Stomach (tissue), 19 donors: ENCODE measurements at places on chromosomes 12 and 14. TPM values are rescaled to one million over a fixed set of nuclear protein-coding genes. Genes with fewer than 3 reads are reported as not detected.

- DNase-seq, result peak; percentile 84
- H3K27ac ChIP-seq, result no peak overlapping the region
- H3K36me3 ChIP-seq, result no peaks in the 10 kb centered on the region
- no peak overlapping the region for H3K4me3 ChIP-seq
- H3K4me1 ChIP-seq, result no peaks in the 10 kb centered on the region
Observed at GRCh38 chr12:90058704-90059103, 350.1 kb upstream of the ATP2B1 start.

Gene BTG1
- 33.3 TPM for total RNA-seq

Gene ANO2
- 16.9 TPM for total RNA-seq

DNA sequence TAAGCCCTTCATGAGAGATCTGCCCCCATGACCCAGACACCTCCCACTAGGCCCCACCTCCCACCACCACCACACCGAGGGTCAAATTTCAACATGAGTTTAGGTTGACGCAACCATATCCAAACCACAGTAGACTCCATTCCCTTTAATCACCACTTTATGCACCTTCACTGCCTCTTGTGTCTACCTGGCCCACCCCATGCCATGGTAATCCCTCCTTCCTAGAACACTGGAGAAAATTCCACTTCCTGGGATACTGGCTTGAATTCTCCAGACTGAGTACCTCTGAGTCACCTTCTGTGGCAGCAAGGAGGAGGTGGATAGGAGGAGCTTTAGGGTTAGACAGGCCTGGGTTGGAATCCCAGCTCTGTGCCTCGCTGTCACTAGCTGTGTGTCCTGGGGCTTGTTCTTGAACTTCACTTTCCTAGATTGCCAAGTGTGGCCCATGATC, 26.1 kb upstream of the CIPC start:
- H3K4me3 ChIP-seq, result no peak overlapping the region
- H3K27me3 ChIP-seq, result no peaks in the 10 kb centered on the region
- H3K36me3 ChIP-seq, result no peaks in the 10 kb centered on the region
- DNase-seq, result no peak

- H3K36me3 ChIP-seq, result no peaks in the 10 kb centered on the region
- no peak overlapping the region for H3K4me3 ChIP-seq
- no peak overlapping the region for H3K27ac ChIP-seq
- DNase-seq, result no peak
- no peaks in the 10 kb centered on the region for H3K4me1 ChIP-seq
Observed at GRCh38 chr12:77724367-77724957, 106.2 kb upstream of the NAV3 start.

Gene CCDC184
- not detected for total RNA-seq

Gene SERPINA1
- total RNA-seq, result 315 TPM

Gene SIRT4
- 5.4 TPM for total RNA-seq

DNA sequence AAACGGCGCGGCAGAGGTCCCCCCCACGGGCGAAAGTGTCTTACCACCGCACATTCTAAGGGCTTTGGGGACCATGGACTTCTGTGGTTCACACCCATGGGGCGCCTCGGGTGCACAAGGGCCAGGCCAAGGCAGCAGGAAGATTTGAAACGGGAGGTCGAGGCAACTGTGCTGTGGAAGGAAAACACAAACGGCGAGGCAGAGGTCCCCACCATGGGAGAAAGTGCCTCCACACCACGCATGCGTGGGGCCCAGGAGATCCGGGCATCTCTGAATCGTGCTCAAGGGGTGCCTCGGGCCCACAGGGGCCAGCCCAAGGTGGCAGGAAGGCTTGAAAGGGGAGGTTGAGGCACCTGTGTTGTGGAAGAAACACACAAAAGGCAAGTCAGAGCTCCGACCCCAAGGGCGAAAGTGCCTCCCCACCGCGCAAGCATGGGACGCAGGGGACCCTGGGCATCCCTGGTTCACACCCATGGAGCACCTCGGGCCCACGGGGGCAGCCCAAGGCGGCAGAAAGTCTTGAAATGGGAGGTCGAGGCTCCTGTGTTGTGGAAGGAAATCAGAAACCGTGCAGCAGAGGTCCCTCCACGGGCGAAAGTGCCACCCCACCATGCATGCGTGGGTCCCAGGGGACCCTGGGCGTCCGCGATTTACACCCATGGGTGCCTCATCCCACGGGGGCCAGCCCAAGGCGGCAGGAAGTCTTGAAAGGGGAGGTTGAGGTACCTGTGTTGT, 371.0 kb downstream of the ALG10 start:
- H3K4me3 ChIP-seq, result no peak overlapping the region
- H3K27ac ChIP-seq, result no peak overlapping the region
- H3K27me3 ChIP-seq, result peaks cover 28% of the 10 kb centered on the region
- DNase-seq, result peak; percentile 14
- no peaks in the 10 kb centered on the region for H3K4me1 ChIP-seq

Gene FOXG1
- not detected for total RNA-seq

DNA sequence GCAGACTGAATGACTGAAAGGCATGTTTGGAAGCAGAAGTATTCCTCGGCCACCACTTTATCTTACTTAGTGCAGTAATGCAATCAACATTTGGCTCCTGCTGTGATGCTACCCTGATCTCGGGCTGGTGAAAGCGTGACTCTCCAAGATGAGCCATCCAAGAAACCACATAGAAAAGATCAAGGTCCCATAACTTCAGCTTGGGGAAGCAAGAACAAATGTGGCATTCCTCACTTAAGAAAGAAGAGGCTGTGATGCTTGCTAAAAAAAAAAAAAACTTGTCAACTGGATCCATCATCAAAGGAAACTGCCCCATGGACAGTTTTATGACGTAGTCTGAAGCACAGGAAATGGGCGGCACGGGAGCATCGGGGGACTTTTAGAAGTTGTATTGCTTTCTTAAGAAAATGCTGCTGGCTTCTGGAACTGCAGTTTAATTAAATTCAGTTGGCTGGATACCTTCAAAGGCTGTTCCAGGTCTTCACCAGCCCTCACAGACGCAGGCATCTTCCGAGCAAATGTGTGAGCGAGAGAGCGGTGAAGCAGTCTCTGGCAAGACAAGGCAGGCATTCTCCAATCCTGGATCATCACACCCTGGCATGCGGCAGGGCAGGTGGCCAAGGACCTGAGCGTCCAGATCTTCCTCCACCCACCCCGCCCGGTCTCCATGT, 38.2 kb upstream of the MAP1LC3B2 start:
- H3K27ac ChIP-seq, result no peak overlapping the region
- no peaks in the 10 kb centered on the region for H3K36me3 ChIP-seq

DNA sequence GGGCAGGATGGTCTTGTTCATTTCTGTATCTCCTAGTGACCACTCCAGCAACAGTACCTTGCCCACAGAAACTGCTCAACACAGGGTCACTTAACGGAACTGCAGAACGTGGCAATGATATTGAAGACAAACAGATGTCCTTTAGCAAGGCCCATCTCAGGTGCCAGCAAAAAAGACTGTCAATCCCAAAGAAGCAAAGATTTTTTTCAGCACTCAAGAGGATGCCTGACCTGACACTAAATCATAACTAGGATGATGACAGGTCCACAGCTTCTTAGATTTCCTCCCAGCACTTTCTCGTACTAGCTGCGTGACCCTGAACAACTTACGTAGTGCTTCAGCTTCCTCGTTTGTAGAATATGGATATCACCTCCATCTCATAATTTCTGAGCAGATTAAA, 39.4 kb downstream of the ATP2B1 start:
- no peak overlapping the region for H3K4me3 ChIP-seq
- no peak for DNase-seq
- no peaks in the 10 kb centered on the region for H3K36me3 ChIP-seq
- H3K4me1 ChIP-seq, result peaks cover 11% of the 10 kb centered on the region
- H3K27me3 ChIP-seq, result no peaks in the 10 kb centered on the region

DNA sequence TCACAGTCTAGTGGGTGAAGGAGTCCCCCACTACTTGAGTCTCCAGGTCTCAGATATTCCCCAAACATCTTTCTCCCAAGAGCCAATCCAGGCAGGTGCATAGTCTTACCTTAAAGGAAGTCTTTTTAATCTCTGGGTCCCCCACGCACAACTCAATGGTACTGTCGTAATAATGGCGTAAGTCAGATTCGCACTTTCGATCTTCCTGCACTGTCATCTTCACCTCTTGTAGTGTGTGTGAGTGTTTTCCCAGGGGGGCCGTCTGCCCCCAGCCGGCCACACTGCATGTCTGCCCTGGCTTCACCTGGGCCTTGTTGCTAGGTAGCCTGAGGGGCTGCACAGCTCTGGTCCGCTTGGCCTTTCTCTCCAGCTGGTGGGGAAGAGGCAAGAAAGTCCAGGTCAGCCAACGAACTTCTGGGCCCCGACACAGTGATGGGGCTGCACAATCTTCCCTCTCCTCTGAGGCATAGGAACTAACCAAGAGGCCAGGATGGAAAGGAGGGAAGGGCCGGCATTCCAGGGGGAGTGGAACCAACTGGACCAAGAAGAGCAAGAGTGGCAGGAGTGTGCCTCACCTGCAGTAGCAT, 2.1 kb downstream of the GZMB start:
- no peak for DNase-seq
- no peak overlapping the region for H3K27ac ChIP-seq
- H3K36me3 ChIP-seq, result no peaks in the 10 kb centered on the region
- peaks cover 15% of the 10 kb centered on the region for H3K4me1 ChIP-seq
- peak overlapping the region; percentile 17 for H3K4me3 ChIP-seq
- no peaks in the 10 kb centered on the region for H3K27me3 ChIP-seq

Gene ACAD10
- total RNA-seq, result 32.1 TPM

GRCh38 chr12:122870867-122871664, 24.9 kb downstream of the VPS37B start:
- H3K4me3 ChIP-seq, result peak overlapping the region; percentile 18
- H3K4me1 ChIP-seq, result peaks cover 93% of the 10 kb centered on the region
- no peaks in the 10 kb centered on the region for H3K27me3 ChIP-seq
- H3K36me3 ChIP-seq, result peaks cover 40% of the 10 kb centered on the region
- peak overlapping the region; percentile 87 for H3K27ac ChIP-seq
- DNase-seq, result peak; percentile 73

DNA sequence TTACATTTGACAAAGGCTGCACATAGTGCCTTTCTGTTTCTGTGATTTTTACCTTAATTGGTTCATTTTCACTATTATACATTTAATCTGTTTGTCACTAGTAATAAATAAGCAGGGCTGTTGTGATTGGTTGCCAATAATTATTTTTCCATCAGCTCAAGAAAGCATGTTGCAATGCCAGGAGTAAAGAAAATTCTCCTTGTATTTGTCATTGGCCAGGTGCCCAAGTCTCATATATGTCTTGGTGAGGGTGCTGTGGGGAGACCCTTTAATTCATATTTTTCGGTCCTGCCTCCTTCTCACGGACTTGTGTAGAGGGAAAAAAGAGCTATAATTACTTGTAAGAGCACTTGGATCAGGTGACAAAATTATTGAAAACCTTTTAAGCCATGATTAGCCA, 108.0 kb downstream of the KITLG start:
- no peak for DNase-seq
- no peak overlapping the region for H3K4me3 ChIP-seq
- H3K4me1 ChIP-seq, result peaks cover 24% of the 10 kb centered on the region
- H3K27ac ChIP-seq, result no peak overlapping the region

- H3K36me3 ChIP-seq, result no peaks in the 10 kb centered on the region
- no peak for DNase-seq
- no peak overlapping the region for H3K4me3 ChIP-seq
- H3K27ac ChIP-seq, result no peak overlapping the region
Observed at GRCh38 chr12:44031472-44032185, 195.7 kb downstream of the TMEM117 start.

Gene SLC17A8
- total RNA-seq, result not detected

GRCh38 chr12:70366581-70367257, 629 bp downstream of the KCNMB4 start:
- H3K4me1 ChIP-seq, result peaks cover 24% of the 10 kb centered on the region
- peak overlapping the region; percentile 77 for H3K4me3 ChIP-seq
- peak; percentile 40 for DNase-seq

Gene KRT6C
- total RNA-seq, result not detected

Gene NFKBIA
- 605 TPM for total RNA-seq

Gene BDKRB1
- not detected for total RNA-seq

DNA sequence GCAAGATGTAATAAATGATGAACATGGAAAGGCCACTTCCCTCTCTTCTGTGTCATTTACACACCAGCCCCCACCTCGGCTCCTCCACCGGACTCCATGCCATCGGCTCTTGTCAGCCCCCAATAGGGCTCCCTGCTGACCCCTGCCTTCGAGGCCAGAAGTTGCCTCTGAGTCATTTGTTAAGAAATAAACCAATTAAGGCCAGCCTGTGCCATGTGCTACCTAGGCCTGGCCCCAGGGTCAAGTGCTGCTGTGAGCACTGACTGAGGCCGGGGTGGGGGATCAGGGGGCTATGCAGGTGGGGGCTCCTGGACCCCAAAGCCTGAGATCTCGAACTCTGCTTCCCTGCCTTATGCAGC, 53.2 kb downstream of the TESC start:
- no peak overlapping the region for H3K27ac ChIP-seq
- no peaks in the 10 kb centered on the region for H3K27me3 ChIP-seq
- no peak for DNase-seq

DNA sequence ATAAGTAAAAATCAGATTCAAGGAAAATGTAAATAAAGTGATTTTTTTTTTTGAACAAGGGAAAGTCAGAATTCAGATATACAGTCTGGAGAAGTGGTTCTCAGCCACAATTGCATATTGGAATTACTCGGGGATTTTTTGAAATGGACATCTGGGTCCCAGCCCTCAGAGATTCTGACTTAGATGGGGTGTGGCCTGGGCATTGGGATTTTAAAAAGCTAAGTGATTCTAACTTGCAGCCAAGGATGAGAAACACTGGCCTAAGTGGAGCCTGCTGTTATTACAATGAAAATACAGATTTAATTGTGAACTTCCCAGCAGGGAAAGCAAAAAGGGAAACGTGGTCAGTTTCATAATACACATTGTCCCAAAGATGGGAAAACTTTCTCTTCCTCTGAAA, 273.8 kb downstream of the TTC8 start:
- H3K4me3 ChIP-seq, result no peak overlapping the region
- H3K36me3 ChIP-seq, result no peaks in the 10 kb centered on the region
- no peaks in the 10 kb centered on the region for H3K27me3 ChIP-seq
- no peak for DNase-seq

GRCh38 chr14:93549595-93549994, 118.9 kb downstream of the UNC79 start:
- no peak overlapping the region for H3K4me3 ChIP-seq
- H3K27ac ChIP-seq, result no peak overlapping the region
- H3K36me3 ChIP-seq, result no peaks in the 10 kb centered on the region
- no peaks in the 10 kb centered on the region for H3K4me1 ChIP-seq
- no peaks in the 10 kb centered on the region for H3K27me3 ChIP-seq
- DNase-seq, result no peak

Gene SRRM4
- 2.6 TPM for total RNA-seq

Gene ARHGAP5
- total RNA-seq, result 131 TPM

Gene GSKIP
- 7.0 TPM for total RNA-seq
